ENCODE measurements at places on chromosomes 4 and X.

GRCh38 chrX:30039768-30040167 is 175.6 kb upstream of the MAGEB2 start:
- peak; percentile 77 for DNase-seq

DNA sequence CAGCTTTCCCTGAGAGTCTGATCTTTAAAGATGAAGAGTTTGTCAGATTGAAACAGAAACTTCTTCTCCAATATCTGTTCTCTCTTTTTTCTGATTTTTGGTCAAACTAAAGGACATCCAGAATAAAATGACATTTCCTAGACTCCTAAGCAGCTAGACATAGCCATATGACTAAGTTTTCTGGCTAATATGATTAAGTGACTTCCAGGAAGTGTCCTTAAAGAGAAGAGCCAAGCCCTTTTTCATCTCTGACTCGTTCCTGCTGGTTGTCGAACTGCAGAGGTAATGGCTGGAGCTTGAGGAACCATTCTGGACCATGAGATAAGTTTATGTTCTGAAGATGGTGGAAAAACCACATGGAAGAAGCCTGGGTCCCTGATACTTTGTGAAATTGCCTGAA is 546.0 kb downstream of the BCOR start:
- DNase-seq: no peak

GRCh38 chrX:19742826-19743225 is 144.6 kb downstream of the SH3KBP1 start:
- no peak for DNase-seq

DNA sequence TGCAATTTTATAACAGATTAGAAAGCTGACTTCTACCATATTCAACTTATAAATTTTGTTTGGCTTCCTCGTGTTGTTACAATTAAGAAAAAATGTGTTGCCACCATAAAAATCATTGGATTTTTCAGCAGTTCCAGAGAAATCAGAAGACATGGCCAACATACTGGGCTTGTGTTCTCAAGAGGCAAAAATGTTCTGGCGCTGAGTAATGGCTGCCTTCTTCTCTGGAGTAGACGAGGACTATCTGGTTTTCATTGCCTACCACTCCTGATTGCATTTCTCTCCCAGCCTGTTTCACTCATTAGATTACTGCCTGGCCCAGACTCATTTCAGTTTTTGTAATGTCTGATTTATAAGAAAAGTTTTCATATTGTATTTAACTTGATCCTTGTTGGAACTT is 122.3 kb downstream of the ARHGAP10 start:
- DNase-seq: no peak

DNA sequence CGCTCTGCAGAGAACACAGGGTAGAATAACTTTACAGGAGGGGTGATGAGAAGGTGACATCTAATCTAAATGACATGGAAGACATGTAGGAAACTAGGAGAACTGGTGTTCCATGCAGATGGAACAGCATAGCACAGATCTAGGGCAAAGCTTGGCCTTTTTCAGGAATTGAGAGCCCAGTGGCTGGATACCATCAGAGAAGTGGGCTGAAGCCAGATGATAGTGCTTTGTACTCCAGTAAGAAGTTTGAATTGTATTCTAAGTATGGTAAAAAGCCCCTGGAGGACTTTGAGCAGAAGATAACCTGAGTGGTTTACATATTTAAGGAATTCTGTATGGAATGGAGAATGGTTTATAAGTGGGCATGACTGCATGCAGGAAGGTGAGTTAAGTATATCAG is 32.8 kb downstream of the ENOPH1 start:
- DNase-seq: no peak

DNA sequence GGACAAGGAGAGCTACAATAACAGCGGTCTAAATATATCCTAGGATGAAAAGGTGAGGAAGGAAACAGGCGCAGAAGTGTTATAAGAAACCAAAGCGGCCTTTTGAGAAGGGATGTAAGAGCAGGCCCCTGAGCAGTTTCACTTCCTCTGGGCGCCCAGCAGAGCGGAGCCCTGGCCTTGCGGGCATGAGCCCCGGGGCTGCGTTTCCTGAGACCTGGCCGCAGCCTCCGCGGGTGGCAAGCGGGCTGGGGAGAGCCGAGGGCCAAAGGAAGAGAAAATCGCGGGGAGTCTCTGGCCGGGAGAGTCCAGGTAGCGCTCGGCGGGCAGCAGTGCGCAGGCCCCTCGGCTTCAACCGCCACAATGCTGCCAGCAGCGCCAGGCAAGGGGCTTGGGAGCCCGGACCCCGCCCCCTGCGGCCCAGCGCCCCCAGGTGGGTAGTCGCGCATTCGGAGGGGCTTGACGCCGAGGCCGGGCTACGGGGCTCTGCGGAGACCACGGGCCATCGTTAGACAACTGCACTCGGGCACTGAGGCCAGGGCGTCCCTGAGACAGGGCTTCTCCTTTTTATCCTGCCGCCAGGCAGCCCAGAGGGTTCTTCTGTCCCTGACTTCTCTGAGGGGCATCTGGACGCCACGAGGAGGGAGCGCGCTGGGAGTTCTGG is at the start of gene BANK1:
BANK1 (plus strand) TSS at position 210 of the 661 bp plus-strand sequence; CDS start at position 361, 151 bp downstream.
- peak; percentile 23 for DNase-seq

GRCh38 chr4:74033739-74034138 is 4.8 kb downstream of the CXCL3 start:
- peak; percentile 69 for DNase-seq

DNA sequence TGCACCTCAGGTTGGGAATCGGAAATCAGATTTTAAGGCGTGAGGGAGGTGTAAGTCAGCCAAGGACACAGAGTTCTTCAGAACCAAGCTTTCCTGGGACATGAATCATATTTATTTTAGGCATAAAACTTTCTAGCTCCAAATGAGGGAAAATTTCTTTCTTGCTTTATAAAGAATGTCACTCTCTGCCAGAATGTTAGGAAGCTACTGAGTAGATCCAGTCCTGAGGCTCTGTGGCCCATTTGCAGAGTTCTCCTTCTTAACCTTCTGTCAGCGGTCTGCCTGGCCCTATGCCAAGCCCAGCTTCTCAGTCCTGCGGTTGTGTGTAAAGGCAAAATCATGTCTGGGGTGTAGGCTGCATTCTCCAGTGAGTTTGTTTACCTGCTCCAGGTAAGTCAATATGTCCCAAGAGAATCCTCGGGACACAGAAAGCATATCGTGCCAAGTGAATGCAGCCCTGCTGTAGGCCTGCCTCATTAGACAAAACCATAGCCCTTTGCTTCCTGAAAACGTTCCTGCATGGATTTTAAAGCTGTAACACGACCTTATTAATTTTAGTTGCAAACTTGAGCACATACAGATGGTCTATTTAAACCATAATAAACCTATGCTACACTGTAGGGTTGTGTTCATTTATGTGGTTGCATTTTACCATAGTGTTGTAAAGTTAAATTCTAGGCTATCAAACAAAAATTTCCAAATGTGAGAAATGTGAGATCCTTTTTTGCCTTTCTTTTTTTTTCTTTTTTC is 29.2 kb upstream of the CCNI start:
- DNase-seq: peak; percentile 47

GRCh38 chrX:20664131-20664530 is 397.4 kb upstream of the RPS6KA3 start:
- DNase-seq: no peak

GRCh38 chr4:8468746-8469535 is 28.4 kb downstream of the TRMT44 start:
- DNase-seq: peak; percentile 56

DNA sequence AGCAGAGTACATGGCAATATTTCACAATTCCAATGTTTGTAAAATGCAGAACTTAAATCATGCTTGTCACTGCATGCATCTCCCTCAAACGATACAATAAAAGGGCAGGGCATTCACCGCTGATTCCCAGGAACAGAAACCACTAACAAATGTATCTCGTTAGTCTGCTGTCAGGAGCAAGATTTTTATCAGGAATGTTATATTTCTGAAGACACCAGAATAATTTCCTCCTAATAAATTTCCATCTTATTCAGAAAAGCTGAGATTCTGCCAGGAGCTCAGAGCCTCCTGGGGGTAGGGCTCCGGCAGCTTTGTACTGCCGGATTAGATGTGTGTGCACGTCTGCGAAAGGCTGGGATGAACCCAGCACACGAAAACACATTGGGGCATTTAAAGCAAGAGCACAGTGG is 54.0 kb upstream of the LDB2 start:
- no peak for DNase-seq

DNA sequence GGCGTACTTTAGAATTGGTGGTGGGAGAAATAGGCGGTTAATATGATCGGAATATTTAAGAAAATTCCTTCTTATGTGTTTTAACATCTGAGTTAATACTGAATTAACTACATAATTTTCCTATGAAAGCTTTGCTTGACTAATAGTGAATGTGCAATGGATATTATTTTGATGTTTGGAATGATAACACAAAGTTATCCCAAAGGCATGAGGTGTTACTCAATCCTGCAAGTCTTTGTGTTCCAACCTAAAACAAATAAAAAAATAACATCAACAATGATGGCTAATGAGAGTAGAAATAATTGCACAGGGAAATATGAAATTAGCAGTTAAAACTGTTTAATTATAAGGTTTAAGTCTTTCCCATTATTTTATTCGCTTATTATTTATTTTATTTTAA is 183.6 kb upstream of the ARSJ start:
- DNase-seq: peak; percentile 4

GRCh38 chr4:79689740-79690139 is 281.7 kb upstream of the GK2 start:
- DNase-seq: no peak

DNA sequence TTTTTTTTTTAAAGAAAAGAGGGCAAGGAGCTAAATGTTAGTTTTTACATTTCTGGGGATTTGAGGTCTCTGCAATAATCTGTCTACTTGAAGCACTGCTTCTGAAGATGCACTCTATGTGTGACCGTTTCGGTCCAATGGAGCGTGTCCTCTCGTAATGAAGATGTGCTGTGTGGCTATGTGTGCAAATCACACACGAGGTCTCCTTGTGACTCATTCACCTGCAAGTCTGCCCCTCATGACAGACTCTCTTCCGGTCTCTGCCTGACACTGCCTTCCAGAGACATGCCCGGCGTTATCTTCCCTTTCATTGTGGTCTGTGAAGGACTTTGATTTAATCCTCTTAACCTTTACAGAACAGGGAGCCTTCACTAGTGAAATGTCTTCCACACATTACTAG is 84.3 kb downstream of the TRAM1L1 start:
- DNase-seq: no peak

- no peak for DNase-seq
Measured at GRCh38 chrX:87468941-87469340, 48.7 kb upstream of the KLHL4 start.

DNA sequence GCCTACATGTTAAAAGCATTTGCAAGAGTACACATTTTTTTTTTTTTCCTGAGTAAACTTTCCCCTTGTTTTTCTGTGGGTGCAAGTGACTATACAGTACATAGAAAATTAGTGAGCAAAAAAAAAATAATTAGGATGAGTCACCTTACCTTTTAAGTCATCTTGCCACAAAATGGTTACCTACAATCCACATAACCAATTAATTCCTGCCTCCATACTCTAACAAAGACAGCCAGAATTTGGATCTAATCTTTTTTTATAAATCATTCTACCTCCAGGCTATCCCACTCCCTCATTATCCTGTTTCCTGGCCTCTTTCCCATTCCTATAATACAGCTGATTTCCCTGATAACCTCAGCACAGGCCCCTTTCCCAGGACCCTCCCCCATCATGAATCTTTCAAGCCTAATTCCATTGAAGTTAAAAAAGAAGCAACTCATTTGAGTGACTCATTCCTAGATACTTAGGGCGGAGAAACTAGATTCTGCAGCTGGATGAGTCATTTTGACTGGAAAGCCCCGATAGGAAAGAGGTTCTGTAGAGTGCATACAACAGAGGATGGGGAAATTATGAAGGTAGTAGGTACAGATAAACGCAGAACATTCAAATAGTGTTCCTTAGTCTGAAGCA is 128.2 kb downstream of the C4orf51 start:
- peak; percentile 98 for DNase-seq

DNA sequence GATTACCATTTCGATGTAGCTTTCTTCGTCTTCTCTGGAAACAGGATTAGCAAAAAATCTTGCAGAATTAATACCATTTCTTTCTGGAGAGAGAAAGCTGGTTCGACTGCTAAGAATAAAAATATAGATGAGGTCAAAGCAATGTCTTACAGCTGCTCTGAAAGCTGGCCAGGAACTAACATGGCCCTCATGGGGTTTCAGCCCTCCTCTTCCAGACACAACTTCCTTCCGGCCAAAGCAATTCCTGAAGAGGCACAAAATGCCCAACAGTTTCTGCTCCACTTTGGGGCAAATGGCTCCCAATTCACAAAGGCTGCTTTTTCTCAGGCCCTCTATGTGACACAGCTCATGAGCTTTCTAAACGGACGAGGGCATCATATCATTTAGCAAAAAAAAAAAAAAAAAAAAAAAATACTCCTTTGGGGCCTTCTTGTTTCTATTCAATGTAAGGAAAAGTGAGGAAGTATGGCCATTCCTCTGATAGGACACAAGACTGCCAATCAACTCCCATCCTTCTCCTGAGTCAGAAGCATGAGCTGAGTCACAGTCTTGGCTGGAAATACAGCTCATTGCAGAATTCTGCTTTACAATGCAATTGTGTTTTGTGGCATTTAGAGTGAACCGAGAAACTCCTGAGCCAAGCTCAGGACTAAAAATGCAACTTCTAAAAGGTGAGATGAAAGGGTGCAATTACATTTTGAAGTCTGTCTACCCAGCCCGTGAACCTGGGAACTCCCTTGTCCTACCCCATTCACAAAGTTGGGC is 42.7 kb upstream of the CTAG2 start:
- peak; percentile 81 for DNase-seq

- DNase-seq: peak; percentile 23
Measured at GRCh38 chr4:181008164-181008563, 1235.0 kb upstream of the TENM3 start.

GRCh38 chr4:74441744-74442143 is 3.2 kb upstream of the AREG start:
- peak; percentile 32 for DNase-seq

- no peak for DNase-seq
Measured at GRCh38 chrX:148517176-148517575, 16.8 kb downstream of the AFF2 start.

GRCh38 chr4:119627267-119628255 is 1.0 kb downstream of the PDE5A start:
- DNase-seq: peak; percentile 72

DNA sequence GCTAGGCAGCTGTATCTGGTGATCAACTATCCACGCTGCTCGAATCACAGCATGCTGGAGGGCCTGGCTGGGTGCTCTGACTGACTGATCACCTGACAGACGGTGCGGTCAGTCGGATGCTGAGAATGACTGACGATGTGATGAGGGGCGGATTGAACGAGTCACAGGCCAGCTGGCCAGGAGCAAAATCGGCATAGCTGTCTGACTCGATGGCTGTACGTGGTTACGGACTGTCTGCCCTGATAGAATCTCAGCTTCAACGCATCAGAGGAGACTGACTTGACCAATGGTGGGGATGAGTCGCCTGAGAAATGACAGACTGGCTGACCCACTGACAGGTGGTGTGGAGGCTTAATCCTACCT is 1.0 kb upstream of the SUV39H1 start:
- DNase-seq: peak; percentile 42

All from iris pigment epithelial cell (primary cell).